Endodermal cell (in vitro differentiated cells): ENCODE measurements at places on chromosomes 12 and 14. TPM values are rescaled to one million over a fixed set of nuclear protein-coding genes. Genes with fewer than 3 reads are reported as not detected.

The SLCO1B1 gene
- total RNA-seq: 0.95 and 1.5 TPM in 2 replicates

DNA sequence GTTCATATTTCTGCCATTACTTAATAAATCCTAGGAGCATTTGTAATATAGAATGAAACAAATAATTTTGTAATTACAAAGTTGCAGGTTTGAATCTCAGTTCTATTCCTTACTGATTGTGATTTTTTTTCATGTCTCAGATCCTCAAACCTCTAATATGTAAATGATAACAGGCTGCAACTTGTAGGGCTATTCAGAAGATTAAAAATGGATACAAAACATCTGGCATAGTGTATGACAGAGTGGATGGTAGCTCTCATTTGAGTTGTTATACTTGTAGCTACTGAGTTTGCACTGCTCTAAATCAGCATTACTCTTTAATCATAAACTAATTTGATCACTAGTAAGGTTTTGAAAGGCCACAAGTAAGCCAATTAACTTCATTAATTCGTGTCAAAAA, 406.3 kb upstream of the MGAT4C start:
- no peak for DNase-seq

The KRT77 gene
- total RNA-seq: not detected in 2 replicates

The TAS2R14 gene
- total RNA-seq: 4.9 and 8.1 TPM in 2 replicates

GRCh38 chr14:73825551-73826188, 26.0 kb upstream of the PTGR2 start:
- peak; percentile 93 for DNase-seq

The KRT2 gene
- total RNA-seq: not detected in 3 replicates

GRCh38 chr12:124909831-124910560, 4.5 kb downstream of the UBC start:
- DNase-seq: no peak

The GALNT9 gene
- total RNA-seq: not detected in 3 replicates

The CCDC38 gene
- total RNA-seq: 0.35 TPM in 1 of 2 replicates, not detected in the other

DNA sequence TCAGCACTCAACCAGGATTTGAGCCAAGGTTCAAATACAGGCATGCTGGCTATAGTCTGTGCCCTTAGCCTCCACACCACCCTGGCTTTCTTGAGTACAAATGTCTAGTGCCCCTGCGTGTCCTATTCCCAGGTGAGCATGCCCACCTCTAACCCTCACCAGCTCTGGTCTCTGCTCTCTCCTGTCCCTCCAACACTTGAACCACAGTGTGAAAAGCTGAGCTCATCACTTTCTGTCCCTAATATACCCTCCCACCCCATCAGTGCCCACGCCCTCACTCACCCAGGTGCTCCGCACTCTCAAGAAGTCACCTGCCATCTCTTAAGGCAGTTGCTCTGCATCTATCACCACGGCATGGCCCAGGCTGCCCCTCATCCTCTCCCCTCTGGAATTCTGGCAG, 7.0 kb upstream of the KRT71 start:
- DNase-seq: no peak

DNA sequence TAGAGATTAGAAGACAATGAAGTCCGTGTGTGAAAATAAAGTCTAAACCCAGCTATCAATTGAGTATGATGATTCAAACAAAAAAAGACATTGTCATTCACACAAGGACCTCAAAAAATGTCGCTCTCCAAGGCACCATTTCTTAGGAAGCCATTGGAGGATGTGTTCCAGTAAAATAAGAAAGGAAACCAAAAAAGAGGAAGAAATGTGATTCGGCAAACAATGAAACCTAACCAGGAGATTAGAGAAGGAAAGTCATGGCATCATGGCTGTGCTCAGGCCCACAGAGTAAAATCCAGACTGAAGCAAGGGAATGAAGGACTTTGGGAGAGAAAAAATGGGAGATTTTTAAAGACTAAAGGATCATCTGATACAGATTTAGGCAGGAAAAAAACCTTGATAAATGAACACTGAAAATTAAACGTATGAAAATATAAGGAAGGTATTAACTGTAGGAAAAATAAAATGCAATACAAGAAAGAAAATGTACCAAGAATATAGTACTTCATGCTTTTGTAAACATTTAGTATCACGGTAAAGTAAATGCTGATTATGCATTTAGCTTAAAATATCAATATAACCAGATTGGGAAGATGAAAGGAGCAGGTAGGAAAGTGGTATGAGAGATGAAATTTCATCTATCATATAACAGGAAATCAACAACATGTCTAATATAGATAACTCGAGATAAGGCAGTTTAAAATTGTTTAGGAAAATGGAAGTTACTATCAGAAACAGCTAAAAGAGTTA, 38.2 kb upstream of the MTHFD1 start:
- no peak for DNase-seq

The TPPP2 gene
- total RNA-seq: 0.80 to 1.7 TPM in 2 of 3 replicates, not detected in the other

DNA sequence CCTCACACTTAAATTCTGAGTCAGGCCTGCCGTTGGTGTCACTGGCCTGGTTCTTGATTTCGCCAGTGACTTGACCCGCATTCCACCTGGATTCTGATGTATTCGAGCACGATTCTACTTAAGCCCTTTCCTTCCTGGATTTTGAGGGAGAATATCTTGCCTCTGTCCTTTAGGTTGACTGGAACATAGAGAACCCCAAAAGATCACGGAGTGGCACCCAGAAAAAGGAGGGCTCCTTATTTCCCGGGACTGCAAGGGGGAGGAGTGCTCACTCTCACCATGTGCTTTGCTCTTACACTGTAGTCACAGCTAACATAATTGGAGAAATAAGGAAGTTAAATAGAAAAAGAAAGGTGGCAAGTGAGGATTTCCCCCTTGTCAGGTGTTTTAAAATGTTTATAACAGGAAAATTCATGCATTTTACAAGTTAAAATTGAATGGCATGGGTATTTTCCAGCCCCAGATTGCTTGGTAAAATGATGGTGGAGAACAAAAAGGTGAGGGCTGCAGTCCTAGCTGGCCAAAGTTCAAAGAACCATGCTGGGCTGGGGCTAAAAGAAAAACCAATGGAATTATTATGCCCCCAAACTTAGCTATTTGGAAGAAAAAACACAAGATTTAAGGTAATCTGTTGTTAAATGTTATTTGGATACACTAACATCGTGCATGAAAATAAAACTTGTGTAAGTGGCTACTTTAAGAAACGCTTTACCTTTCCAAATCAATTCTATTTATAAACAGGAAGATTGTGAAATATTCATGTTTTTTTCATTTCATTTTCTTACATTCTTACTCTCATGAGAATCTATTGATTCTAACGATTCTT, 8.9 kb downstream of the FOXA1 start:
- DNase-seq: no peak

The SDR9C7 gene
- total RNA-seq: 0.19 to 0.42 TPM in 2 of 3 replicates, not detected in the other

DNA sequence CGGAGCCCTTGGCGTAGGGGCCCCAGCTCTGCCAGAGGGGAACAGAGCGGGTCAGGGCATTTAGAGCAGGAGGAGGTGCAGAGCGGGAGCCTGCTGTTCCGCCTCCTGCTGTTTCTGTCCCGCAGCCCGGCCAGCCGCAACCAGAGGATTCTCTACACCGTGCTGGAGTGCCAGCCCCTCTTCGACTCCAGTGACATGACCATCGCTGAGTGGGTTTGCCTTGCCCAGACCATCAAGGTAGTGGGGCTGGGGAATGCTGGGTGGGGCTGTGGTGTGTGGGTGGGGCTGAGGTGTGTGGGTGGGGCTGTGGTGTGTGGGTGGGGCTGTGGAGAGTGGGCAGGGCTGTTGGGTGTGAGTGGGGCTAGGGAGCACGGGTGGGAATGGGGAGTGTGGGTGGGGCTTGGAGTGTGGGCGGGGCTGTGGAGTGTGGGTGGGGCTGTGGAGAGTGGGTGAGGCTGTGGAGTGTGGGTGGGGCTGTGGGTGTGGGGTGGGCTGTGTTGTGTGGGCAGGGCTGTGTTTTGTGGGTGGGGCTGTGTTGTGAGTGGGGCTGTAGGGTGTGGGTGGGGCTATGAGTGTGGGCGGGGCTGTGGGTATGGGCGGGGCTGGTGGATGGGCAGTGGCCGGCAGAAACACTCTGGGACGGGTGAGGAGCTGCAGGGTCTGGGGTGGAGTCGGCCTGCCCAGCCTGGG, 8.0 kb downstream of the ASPG start:
- no peak for DNase-seq

DNA sequence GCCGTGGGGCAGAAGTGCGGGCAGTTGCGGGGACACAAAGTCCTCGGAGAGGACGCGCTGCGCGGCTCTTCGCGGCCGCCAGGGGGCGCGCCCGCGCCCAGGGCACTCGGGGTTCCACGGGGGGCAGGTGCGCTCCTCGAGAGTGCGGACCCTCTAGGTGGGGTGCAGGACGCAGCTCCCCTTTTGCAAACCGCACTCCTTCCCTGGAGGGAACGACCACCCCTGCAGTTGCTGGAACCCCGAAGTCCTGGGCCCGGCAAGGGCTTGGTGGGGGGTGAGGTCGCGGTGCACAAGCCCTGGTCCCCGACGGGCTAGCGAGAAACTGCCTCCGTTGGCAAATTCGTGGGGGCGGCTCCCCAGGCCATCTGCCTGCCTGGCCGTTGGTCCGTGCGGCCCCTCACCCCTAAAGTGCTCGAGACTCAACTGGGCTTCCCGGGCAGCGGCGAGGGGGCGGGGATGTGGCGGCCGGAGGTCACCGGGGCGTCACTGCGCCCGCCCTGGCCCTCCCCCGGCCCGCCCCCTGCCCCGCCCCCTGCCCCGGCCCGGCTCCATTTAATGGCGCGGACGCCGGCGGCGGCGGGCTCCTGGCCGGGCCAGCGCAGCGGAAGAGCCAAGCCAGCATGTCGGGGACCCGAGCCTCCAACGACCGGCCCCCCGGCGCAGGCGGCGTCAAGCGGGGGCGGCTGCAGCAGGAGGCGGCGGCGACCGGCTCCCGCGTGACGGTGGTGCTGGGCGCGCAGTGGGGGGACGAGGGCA, at the start of gene ADSS1:
Gene ADSS1 (plus strand): TSS at position 579 of the 756 bp plus-strand sequence. CDS start 42 bp downstream, at position 621.
- DNase-seq: peak; percentile 92

- no peak for DNase-seq
These were observed 113.2 kb downstream of the RAD51B start for GRCh38 chr14:67932708-67933246.

GRCh38 chr14:103361867-103362266, 23.3 kb upstream of the MARK3 start:
- no peak for DNase-seq

GRCh38 chr12:52413782-52414345, 7.7 kb upstream of the KRT82 start:
- DNase-seq: peak; percentile 83

DNA sequence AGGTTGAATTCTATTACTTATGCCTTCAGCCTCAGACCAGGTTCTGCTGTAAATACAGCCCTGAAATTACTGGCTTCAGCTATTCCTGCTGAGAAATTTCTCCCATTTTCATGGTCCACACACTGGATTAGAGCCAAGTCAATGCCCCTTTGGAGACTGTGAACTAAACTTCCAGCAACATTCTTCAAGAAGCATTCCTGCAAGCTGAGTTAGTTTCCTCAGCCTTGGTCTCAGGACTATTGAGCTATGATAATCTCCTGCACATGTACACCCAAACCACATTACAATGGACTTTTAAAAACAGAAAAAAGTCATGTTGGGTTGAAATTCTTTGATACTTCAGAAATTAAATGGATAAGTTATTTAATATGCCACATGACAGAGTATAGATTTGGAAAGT, 58.0 kb upstream of the AVPR1A start:
- no peak for DNase-seq

DNA sequence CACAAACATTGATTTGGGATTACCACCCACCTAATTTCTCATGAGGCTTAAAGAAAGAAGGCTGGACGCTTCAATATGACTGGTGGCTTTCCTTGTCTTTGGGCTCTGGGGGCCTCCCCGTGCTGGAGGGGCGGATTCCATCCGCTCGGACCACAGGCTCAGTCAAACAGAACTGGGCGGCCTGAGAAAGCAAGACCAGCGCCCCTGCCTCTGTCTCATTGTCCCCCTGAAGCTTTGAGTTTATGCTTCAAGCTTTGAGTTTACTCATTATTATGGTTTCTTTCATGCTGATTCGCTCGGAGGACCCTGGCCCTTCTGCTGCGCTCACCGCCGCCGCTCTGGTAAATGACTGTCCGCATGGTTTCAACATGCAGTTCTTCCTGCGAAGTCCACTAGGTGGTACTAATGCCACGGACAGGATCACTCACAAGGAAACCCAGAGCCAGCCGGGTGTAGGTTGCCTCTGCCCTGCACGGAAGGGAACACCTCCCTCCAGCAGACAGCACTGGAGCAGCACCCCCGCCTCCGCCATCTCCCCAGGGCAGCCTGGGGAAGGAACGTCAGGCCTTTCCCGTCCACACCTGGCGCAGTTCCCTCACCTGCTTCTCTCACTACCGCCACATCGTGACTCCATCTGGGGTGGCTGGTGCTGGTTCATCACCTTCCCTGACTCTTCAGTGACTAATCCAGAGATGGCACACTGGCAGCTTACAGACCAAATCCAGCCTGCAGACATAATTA, 13.2 kb upstream of the TIGAR start:
- peak; percentile 98 for DNase-seq

- peak; percentile 86 for DNase-seq
These were observed 25.9 kb downstream of the SYNDIG1L start for GRCh38 chr14:74400031-74400685.

- DNase-seq: no peak
These were observed 122.8 kb downstream of the TTC7B start for GRCh38 chr14:90693413-90693812.

DNA sequence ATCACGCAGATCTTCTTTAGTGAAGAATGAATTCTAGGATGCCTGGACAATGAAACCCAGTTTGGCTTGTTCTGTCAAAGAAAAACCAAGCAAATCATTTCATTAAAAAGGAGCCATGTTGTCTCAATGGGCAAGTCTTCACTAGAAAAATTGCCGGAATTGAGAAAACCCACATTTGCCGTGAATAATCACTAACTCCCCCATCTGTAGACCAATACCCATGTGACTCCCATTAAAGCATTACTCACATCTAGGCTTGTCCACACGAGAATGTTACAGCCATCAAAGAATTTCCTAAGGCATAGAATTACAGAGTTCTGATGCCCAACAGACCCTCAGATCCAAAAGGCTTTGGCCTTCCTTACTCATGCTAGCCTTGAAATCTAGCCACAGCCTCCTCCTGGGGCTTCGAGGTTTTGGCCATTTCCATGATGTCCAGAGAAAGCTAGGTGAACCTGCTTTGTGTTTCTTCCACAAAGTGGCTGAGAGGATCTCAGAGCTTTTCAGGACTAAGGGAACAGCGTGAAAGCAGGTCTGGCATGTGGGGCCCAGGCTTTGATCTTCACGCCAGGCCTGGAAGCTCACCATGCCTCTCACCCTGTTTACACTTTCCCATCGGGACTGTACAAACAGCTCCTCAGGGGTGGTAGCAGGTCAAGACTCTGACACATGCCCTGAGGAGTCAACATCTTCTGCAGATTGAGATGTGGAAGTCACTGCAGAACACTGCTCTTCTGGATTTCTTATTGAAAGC, 12.1 kb downstream of the SLC7A8 start:
- peak; percentile 58 for DNase-seq
